ENCODE measurements at places on chromosomes 5 and 9.

DNA sequence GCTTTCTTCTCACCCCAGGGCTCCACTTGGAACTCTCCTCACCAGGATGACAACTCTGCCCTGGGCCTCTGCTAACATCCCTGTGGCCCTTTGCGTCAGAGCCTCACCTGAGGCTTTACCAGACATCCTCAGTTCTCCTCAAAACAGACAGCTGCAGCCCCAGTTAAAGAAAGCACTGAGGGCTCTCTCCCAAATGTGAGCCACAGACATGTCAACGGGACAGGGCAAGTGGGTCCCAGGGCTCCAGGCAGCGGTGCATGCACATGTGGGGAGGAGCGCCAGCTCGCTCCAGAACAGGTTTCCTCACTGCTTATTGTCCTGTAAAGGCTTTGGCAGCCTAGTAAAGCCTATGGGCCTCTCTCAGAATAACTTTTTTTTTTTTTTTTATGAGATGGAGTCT is 37.3 kb downstream of the IPPK start:
- no peak for DNase-seq

GRCh38 chr5:17477573-17478265 is 20.3 kb upstream of the TAF11L2 start:
- DNase-seq: no peak

- peak; percentile 8 for DNase-seq
Measured at GRCh38 chr5:108945094-108945493, 197.4 kb downstream of the FER start.

GRCh38 chr5:29382780-29383179 is 1810.7 kb upstream of the CDH6 start:
- no peak for DNase-seq

GRCh38 chr9:133109931-133110650 is 10.9 kb downstream of the RALGDS start:
- DNase-seq: no peak

GRCh38 chr9:130043654-130044623 is 950 bp upstream of the FNBP1 start:
- DNase-seq: no peak

DNA sequence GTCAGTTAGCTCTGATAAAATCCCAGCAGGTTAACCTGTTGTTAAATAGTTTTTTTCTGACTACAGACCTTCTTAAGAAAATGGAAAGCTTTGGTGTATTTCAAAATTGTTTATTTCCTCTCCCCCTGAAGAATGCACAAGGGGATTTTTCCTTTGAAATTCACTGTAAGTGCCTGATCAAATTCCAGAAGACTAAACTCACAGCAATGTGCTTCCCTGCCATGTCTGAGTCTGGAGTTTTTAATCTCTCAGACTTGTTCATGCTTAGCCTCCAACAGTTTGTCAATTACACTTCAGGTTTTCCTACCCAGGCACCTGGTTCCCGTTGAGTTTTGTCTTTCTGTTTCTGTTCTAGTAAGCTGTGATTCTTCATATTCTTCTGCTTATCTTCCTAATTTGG is 961.6 kb upstream of the CDH18 start:
- no peak for DNase-seq

- DNase-seq: no peak
Measured at GRCh38 chr9:8802242-8802641, 1002.7 kb upstream of the DMAC1 start.

DNA sequence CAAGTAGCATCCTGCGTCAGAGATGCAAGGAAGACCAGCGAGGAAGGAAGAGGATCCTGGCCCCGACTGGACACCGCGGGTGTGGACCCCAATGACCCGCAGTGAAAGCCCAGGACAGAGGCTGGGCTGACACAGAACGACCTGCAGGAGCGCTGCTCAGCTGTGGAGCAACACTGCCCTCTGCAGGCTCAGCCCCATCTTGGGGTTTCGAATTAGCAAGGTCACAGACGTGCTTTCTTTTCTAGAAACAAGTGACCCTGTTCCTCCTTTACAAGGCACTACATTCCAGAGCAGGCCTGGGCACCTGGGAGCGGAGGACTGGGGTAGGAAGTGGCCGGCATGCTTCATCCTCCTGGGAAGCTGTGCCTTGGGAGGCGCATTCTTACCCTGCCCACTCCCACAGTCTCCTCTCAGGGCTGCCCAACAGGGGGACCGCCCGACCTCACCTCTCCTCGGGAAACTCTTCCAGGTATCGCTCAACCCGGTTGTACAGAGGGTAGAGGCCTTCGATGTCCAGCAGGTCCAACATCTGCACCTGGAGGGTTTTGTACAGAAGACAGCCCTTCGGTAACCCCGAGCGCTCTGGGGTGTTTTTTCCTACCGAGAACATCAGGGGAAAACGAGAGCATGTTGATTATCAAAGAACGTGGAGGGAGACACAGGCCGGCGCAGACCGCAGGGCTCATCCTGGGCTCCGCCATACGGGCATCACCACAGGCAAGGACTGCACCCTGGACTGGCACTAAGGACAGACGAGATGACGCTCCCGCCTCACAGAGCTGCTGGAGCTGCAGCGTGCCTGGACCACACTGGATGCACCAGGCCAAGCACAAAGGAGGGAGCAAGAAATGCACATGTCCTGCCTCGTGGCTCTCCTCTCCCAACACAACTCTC is 35.0 kb downstream of the IPPK start:
- peak; percentile 57 for DNase-seq

- DNase-seq: no peak
Measured at GRCh38 chr5:135393691-135394090, 5.3 kb downstream of the MACROH2A1 start.

GRCh38 chr5:417301-418161 is 25.4 kb upstream of the EXOC3 start:
- DNase-seq: no peak

DNA sequence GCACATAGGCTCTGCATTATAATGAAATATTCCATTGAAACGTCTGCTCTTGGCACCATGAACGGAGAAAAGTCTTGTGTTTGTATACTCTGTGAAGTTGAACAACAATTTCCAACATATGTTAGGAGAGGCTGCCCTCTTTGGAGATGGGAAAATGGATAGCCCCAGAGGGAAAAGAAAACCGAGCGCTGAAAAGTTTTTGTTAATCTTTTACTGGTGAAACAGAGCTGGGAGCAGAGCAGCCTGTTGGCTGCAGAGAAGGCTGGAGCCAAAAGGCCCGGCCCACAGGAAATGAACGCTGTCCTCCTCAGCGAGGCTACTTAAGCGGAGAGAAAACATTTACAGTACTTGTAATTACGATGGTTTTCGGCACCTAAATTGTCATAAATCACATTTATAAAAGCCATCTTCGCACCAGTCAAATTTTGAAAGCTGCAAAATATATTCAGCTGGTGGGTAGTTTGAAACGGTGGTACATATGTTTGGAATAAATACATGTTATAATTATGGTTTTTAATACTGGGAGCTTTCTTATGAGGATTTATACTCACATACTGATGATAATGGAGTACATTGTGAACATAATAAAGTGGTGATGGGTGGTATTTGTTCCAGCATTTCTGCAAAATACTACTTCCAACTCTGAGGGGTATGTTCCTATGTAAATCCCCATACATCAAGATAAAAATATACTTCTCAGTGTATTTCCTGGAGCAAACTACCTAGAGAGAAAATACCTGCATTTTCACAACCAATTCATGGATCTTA is 129.6 kb upstream of the CNTLN start:
- no peak for DNase-seq

GRCh38 chr9:119726035-119726434 is 356.8 kb upstream of the BRINP1 start:
- no peak for DNase-seq

DNA sequence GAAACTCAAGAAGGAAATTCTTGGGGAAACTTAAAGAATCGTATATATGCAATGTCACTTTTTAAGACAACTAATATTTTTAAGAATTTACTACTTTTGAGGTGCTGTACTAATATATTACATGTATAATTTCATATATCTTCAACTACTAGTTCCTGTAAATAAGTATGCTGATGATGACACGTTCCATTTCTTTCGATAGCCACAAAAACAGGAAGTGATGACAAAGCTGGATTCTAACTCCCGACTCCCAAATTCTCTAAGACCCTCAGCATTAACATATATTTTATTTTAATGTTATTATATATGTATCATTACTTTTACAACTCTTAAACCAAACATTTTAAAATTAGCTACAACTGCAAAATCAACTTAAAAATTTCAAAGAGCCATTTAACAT is 74.8 kb downstream of the STK32A start:
- DNase-seq: no peak

- DNase-seq: no peak
Measured at GRCh38 chr5:151912360-151912759, 12.3 kb downstream of the GLRA1 start.

DNA sequence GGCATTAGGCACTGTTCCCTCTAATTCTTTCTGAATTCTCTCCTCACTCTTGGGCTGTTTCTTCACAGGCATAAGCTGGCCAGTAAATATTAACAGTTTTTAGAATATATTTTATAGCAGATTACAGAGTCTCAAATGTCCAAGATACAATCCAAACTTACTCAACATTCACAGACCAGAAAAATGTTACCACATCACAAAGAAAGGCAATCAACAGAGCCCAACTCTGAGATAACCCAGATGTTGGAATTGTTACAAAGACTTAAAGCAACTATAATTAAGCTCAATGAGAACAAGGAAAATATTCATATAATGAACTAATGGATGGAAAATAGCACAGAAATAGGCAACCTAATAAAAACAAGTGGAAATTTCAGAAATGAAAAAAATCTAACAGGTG is 401.1 kb upstream of the RGMB start:
- DNase-seq: no peak

- no peak for DNase-seq
Measured at GRCh38 chr5:151298063-151298855, 5.3 kb downstream of the SLC36A3 start.

- DNase-seq: no peak
Measured at GRCh38 chr9:123191680-123192079, 76.7 kb downstream of the STRBP start.

- DNase-seq: no peak
Measured at GRCh38 chr9:76366275-76366674, 28.0 kb downstream of the RFK start.

DNA sequence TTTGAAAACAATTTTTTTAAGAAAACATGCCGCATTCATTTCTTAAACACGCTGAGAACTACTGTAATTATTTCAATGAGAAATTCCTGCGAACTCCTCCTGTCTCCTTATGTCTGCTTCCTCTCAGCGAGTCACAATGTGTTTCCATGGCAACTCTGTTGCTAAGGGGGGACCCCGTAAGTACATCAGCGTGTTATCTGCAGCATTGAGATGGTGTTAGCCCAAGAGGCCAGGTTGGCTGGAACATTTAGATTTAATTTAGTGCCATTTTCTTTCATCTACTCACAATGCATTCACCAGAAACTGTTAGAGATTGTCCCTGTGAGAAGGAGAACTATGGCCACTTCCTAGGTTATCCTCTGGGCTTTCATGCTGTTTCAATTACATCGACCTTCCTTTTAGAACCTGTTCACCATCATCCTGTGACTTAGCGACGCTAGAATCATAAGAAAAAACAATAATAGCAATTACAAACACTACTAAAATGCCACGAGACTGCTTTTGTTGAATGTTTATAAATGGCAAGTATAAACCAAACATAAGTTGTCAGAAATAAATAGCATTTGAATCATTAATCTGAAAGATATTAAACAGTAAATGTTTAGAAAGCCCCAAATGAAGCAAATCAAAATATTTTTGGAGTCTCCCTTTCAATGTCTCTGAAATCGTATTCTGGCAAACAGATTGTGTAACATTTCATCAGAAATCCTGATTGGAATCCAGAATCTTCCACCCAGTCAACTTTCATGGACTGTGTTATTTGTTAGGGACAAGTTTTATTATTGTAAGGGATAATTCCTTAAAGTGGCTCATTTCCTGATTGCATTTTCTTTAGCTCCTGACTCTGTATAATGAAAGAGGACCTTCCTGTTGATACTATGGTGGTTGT is 39.7 kb upstream of the SHC3 start:
- no peak for DNase-seq

GRCh38 chr5:865168-865521 is 14.4 kb upstream of the ZDHHC11 start:
- no peak for DNase-seq

GRCh38 chr5:56130664-56131063 is 102.5 kb downstream of the ANKRD55 start:
- DNase-seq: no peak

- DNase-seq: no peak
Measured at GRCh38 chr5:180786531-180787398, 15.8 kb downstream of the MGAT1 start.

GRCh38 chr9:92196909-92197308 is 81.7 kb upstream of the SPTLC1 start:
- no peak for DNase-seq

DNA sequence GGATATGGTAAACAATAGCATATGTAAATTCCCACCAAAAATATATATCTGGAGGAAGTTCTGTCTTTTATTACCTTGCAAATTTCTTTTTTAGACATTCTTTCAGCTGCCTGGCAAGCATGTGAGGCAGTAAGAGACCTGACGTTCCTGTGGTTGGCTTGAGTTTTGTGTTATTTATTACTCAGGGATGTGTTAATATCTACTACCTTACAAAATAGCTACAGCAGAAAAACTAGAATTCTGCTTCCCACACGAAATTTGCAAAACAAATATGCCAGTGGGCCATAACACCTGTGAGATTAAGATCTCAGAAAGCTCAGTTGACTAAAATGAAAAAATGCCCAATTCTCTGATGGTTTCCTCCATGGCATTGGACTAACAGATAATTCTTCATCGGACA is 274.2 kb downstream of the TMEM167A start:
- DNase-seq: no peak

- DNase-seq: no peak
Measured at GRCh38 chr9:136832581-136832980, 9.7 kb upstream of the AJM1 start.

- no peak for DNase-seq
Measured at GRCh38 chr5:142644640-142645361, 41.1 kb downstream of the FGF1 start.

DNA sequence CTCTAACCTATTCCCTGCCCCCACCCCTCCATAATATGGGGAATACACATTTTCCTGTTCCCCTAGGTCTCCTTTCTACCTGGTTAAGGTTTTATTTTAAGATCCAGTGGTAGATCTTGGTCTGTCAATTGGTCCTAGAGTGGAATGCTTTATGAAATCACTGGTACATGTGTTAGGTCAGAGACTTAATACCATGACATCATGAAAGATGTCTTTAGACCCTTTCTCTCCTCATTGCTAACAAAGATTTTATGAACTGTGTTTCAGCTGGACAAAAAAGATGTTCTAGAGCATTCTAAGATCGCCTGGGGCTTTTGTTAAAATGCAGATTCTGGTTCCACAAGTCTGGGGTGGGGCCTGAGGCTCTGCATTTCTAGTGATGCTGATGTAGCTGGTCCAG is 9.1 kb downstream of the GSN start:
- no peak for DNase-seq

Data from hippocampal formation (tissue), 2 donors.